ENCODE measurements at places on chromosomes 5 and 9.

GRCh38 chr9:114899995-114900394 lies 30.4 kb downstream of the TNFSF8 start:
- ATAC-seq: no peak

GRCh38 chr5:359301-359897 lies 37.9 kb downstream of the AHRR start:
- no peak for ATAC-seq

DNA sequence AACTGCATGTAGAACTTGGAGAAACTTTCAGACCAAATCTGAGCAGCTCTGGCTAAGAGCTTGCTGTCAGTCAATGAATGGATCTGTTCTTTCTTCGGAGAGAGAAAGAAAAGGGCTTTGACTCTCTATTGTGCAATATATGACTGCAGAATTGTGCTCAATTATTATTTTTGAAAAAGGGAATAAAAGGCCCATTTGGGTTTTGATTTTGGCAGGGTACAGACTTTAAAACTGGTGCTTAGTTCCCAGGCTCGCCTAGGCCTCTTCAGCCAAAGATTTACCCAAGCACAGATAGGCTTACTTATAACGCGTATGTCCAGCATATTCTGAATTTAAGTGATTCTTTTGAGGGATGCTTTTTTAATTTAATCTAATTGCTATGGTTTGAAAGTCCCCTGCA lies 59.3 kb downstream of the RETREG1 start:
- ATAC-seq: no peak

- ATAC-seq: no peak
These were observed 31.4 kb upstream of the MSX2 start for GRCh38 chr5:174692982-174693422.

DNA sequence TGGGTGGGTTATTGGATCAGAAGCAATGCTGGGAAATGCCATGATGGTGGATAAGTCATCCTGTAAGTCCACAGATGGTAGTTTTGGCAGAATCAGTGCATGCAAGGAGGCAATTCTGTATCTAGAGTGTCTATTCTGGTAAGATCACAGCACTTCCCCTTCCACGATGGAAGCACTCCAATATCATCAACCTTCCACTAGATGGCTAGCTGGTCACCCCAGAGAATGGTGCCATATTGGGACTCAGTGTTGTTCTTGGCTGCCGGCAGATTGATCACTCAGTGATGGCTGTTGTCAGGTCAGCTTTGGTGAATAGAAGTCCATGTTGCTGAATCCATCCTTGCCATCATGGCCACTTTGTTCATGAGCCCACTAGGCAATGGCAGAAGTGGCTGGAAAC lies 553.5 kb downstream of the CSNK1G3 start:
- no peak for ATAC-seq

DNA sequence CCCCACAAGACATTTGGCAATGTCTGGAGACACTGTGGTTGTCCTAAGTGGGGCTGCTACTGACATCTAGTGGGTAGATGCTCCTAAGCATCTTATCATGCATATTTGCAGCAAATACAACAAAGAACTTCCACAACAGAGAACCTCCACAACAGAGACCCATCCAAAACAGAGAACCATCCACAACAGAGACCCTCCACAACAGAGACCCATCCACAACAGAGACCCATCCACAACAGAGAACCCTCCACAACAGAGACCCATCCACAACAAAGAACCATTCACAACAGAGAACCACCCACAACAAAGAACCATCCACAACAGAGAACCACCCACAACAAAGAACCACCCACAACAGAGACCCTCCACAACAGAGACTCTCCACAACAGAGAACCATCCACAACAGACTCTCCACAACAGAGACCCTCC lies 32.8 kb downstream of the ARPC5L start:
- peak; percentile 69 for ATAC-seq

DNA sequence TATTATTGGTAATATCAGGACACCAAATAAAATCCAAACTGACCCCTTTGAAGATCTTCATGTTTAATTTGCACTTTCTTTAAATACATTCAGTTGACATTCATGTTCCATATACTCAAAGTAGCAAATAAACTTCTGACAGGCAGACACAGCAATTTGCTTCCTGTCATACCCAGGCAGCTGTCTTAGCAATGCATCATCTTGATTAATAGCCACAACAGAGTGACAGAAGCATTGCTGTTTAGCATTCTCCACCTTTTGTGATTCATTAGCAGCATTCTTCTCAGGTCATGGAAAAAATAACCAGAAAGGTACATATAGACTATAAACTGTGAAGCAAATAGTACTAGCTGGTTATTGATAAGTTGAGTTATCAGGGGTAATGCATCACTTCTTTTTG lies 366.8 kb downstream of the CYLC2 start:
- ATAC-seq: no peak

- ATAC-seq: no peak
These were observed 104.9 kb downstream of the SYK start for GRCh38 chr9:90906316-90907055.

DNA sequence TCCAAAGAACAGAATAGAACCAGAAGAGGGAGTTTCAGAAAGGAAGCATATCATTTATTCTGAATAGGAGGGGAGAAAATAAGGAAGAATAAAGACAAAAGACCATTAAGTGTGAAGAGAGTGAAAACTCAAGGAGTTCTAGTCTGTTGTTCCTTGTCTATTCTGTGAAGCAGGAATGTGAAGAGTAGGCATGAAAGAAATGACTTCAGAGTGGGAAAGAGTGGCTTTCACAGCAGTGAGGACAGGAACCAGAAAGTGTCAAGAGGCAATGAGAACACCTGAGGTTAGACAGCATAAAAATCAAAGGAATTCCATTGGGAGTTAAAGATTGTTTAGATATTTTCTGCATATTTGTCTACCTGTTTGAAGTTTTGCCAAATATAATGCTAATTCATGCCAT lies 768.8 kb upstream of the GRAMD2B start:
- no peak for ATAC-seq

DNA sequence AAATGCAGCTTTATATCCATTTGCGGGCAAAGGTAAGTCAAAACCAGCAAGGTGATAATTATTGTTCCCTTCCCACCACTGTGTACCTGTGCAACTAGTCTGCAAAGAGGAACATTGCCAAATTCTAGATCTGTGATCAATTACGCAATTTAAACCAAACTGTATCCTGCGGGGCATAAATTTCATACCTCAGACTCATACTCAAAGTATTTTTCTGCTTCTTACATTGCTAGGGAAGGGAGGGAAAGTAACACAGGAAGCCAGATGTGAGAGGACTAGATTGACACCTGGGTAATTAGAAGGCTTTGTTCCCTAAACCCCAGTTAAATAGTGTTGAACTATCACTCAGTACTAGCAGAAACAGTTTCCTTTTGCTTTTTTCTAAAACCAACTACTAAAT lies 240.2 kb upstream of the ZNF608 start:
- no peak for ATAC-seq

DNA sequence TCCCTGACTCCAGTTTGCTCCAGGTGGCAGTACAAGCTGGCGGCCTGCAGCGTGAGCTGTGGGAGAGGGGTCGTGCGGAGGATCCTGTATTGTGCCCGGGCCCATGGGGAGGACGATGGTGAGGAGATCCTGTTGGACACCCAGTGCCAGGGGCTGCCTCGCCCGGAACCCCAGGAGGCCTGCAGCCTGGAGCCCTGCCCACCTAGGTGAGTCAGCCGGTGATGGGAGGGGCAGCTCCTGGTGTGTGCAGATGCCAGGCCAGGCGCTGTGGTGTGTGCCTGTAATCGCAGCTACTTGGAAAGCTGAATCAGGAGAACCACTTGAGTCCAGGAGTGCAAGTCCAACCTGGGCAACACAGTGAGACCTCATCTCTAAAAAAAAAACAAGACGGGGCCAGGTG lies 10.0 kb upstream of the CACFD1 start:
- ATAC-seq: no peak

DNA sequence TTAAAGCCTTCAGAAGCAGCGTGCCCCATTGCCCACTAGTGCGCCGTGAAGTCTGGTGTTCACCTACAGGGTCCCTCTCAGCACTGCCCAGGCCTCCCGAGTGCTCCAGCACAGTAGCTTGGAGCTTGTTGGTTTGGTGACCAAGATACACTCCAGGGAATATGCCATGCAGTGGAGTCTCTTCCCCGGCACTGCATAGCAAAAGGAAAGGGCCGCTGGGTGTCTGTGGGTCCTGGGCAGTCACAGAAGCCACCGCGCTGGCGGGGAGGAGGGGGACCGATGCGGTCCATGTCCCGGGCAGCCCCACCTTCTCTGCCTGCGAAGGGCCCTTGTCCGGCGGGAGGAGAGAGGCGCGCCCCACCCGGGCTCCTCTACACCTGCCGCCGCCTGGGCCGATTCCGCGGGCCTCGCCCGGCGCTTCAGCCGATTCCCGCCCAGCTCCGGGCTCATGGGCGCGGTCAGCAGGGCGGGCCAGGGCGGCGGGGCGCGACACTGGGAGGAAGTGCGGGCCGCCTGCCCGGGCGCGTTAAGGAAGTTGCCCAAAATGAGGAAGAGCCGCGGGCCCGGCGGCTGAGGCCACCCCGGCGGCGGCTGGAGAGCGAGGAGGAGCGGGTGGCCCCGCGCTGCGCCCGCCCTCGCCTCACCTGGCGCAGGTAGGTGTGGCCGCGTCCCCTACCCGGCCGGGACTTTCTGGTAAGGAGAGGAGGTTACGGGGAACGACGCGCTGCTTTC lies at the start of gene SYK:
SYK (plus strand) TSS at position 579 of the 732 bp plus-strand sequence. CDS start 42,080 bp downstream, outside the sequence.
- ATAC-seq: peak; percentile 49

GRCh38 chr5:141876628-141877355 lies 1.4 kb downstream of the PCDH1 start:
- no peak for ATAC-seq

DNA sequence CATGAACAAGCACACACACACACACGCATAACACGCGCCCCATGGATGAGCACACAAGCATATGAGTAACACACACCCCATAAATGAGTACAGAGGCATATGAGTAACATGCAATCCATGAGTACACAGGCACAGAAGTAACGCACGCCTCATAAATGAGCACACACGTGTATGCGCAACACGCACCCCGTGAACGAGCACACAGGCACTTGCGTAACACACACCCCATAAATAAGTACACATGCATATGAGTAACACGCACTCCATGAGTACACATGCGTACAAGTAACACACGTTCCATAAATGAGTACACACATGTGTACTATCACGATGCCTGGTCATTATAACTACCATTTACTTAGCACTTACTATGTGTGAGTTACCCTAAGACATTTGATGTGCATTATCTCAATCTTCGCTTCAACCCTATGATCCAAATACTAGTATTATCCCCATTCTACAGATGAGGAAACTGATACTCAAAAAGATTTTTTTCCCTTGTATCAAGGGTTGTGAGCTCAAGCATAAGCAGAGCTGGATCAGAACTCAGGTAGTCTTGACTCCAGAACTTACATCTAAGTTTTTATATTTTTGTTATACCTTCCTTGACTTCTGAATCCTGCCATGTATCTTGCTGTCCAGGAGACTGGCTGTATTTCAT lies 7.7 kb downstream of the MED27 start:
- ATAC-seq: no peak

- ATAC-seq: peak; percentile 68
These were observed 102.9 kb downstream of the RAPGEF6 start for GRCh38 chr5:131532031-131532640.

GRCh38 chr5:147613359-147613758 lies 103.5 kb upstream of the DPYSL3 start:
- no peak for ATAC-seq

GRCh38 chr5:33937017-33937706 lies 976 bp downstream of the RXFP3 start:
- no peak for ATAC-seq

DNA sequence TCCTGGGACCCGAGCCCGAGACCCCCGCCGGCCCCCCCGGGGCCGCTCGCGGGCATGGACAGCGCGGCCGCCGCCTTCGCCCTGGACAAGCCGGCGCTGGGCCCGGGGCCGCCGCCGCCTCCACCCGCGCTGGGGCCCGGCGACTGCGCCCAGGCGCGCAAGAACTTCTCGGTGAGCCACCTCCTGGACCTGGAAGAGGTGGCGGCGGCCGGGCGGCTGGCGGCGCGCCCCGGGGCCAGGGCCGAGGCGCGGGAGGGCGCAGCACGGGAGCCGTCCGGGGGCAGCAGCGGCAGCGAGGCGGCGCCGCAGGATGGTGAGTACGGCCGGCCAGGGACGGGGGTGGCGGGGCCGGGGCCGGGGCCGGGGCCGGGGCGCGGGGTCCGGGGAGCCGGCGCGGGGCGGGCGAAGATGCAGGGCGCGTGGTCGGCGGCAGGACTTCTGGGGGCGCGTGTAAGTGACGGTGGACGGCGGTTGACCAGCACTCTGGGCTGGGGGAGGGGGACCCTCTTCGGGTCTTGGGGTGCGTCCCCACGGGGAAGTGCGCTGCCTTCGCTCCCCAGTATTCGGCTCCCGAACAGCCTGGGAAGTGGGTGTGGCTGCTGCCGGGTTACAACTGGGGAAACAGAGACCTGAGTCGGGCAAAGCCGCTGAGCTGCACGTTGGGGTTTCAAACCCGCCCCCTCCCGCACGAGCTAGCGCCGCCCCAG lies 520 bp downstream of the PRRX2 start:
- ATAC-seq: no peak
